ENCODE measurements at places on chromosomes 1 and 21.

GRCh38 chr1:119959268-119960220 is 63.2 kb upstream of the ADAM30 start:
- DNase-seq = no peak

GRCh38 chr21:15010645-15011044 is 54.2 kb downstream of the NRIP1 start:
- DNase-seq = no peak

- no peak for DNase-seq
Observed at GRCh38 chr1:155003227-155003765, 694 bp downstream of the ZBTB7B start.

GRCh38 chr21:44353191-44353970 is at the start of gene TRPM2:
Gene TRPM2 (plus strand): TSS chr21:44353621. CDS start chr21:44353701, 80 bp downstream.
- DNase-seq = no peak

GRCh38 chr1:1419813-1420653 is 1.0 kb downstream of the ANKRD65 start:
- DNase-seq = no peak

DNA sequence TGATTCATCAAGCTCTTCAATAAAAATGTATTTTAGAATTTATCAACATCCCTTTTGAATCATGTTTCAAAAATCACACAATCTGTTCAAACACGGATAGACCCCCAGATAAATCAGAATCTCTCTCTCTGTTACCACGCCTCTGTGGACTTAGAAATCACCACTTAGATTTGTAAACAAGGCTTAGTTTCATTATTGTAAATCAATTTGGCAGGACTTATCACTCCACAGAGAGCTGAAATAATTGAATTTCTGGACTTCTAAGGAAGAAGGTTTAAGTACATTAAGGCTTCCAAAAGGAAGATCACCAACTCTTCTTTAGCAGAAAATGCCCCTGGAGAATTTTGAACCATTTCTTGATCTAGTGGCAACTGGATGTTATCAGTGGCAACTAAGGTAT is 100.4 kb downstream of the APP start:
- DNase-seq = no peak

- no peak for DNase-seq
Observed at GRCh38 chr1:235997049-235997448, 67.8 kb downstream of the NID1 start.

DNA sequence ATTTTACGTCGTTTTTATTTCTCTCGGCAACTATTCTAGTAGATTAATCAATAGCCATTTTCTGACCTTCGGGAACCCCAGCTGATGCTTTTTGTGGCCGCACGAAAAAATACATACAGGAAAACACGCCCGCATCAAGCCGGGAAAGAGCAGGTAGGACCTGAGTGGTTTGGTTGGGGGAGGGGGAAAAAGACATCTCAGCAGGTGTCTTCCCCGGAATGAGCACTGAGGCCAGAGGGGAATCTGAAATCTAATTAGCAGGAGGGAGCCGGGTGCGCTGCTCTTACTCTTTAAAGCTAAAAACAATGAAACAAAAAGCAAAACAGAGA is 618 bp upstream of the FOXD3 start:
- DNase-seq = no peak

DNA sequence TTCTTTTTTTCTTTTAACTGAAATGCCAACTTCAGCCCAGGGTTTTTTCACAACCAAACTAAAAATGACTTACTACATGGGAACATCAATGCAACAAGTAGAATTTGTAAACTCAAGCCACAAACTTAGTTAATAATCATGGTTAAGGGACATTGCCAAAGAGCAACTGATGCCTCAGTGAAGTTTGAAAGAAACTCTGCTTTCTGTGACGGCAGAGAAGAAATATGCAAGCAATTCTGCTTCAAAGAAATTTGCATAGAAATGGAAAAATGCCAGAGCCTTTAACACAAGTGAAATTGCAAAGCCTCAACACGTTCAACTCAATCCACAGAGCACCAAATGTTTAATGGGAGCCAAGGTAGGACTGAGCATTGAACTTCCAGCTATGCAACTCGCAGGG is 5.0 kb upstream of the CHD5 start:
- no peak for DNase-seq

DNA sequence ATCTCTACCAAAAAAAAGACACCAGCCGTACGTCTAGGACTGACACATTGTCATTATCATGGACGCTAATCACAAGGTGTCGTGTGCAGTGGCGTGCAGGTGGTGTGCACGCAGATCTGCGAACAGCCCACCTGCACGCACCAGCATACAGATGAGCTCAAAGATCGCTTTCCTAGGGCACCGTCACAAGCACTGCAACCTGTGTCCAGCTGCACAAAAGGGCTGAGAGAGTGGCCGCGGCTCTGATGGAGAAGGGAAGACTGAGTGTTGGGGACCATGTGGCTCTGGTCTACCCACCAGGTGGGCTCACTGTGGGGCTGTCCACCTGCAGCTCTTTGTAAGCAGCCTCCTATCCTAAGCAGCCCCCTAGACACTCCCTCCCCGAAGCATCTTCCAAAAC is 50.9 kb downstream of the S100B start:
- DNase-seq = no peak

DNA sequence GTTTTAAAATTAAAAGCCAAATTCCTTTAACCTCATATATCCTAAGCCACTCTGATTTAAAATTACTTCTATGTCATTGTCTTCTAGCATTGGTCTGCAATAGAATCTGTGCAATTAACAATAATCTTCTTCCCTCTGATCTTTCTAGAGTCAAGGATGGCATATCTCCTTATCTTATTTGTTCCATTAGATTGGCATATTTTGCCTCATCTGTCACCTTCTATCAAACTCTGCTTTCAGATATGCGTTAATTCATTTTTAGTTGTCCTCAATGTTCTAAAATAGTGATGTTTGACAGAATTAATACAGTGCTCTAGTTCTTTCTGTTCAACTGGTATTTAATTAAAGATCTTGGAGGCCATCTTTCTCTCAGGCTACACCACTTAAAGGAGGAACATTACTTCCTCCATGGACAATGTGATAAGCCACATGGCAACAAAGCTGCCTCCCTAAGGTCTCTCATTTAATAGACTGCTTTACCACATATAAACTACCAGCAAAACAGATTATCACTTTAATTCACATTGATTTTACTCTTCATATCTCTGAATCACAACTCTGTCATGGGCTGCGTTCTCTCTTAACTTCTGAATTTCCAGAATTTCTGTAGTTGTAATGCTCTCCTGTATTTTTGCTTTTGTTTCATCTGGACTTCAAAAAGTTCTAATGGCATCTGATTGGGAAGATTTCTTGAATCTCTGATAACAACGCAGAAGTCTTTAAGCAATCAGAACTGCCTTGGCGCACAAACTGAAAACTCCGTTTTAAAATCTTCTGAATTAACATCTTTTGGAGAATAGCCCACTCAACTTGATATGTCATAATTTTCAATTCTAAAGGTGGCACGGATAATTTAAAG is 2.8 kb downstream of the NRIP1 start:
- no peak for DNase-seq

GRCh38 chr1:70993798-70994197 is 53.8 kb downstream of the PTGER3 start:
- no peak for DNase-seq

DNA sequence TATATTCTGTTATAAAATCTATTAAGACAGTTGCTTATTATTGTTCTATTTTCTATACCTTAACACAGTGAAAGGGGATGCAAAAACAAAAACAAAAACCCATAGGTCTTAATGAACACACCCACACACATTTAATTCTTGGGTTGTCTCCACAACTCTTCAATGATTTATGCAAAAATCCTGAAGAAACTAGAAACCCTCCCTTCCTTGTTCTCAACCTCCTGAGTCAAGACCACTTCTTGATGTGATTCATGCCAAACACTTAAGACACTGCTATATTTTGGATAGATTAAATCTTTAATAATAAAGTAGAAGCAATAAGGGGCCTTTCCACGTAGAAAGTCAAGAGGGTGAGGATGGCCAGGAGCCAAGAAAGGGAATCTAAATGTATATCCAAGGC is 23.4 kb downstream of the SCAF4 start:
- DNase-seq = no peak

GRCh38 chr1:225201447-225201846 is 226.4 kb downstream of the LBR start:
- no peak for DNase-seq

DNA sequence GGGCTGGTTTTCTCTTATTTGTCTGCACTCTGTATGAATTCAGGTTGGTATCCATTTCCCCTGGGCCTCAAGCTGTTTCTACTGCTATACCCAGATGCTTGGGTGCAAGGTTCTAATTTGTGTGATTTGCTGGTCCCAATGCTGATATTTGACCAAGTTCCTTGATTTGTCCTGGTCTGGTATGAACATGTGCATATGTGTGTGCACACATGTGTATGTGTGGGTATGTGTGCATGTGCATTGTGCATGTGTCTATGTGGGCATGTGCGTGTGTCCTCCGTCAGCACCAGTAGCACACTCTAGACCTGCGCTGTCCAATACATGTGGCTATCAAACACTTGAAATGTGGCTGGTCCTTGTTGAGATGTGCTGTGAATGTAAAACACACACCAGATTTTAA is 102.4 kb upstream of the TSPAN2 start:
- no peak for DNase-seq

GRCh38 chr1:202682477-202682876 is 27.8 kb downstream of the SYT2 start:
- DNase-seq = no peak

GRCh38 chr1:154955039-154955717 is 721 bp downstream of the PBXIP1 start:
- DNase-seq = peak; percentile 83

- no peak for DNase-seq
Observed at GRCh38 chr1:109371341-109371739, 26.4 kb downstream of the SORT1 start.

GRCh38 chr1:21608798-21609197 is 60.4 kb downstream of the RAP1GAP start:
- no peak for DNase-seq

DNA sequence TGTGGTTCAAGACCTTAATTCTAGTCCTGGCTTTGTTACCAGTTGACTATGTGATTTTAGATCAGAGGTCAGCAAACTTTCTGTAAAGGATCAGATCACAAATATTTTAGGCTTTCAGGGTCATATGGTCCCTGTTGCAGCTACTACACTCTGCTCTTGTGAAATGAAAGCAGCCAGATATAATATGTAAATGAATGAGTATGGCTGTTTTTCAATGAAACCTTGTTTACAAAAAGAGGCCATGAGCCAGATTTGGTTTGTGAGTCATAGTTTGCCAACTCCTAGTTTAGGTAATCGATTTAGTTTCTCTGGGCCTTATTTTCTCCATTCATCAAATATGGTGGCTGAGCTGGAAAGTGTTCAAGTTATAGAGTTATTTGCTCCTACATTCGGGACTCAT is 346.7 kb downstream of the NUF2 start:
- no peak for DNase-seq

- DNase-seq = no peak
Observed at GRCh38 chr1:30036666-30037065, 686.7 kb downstream of the MATN1 start.

DNA sequence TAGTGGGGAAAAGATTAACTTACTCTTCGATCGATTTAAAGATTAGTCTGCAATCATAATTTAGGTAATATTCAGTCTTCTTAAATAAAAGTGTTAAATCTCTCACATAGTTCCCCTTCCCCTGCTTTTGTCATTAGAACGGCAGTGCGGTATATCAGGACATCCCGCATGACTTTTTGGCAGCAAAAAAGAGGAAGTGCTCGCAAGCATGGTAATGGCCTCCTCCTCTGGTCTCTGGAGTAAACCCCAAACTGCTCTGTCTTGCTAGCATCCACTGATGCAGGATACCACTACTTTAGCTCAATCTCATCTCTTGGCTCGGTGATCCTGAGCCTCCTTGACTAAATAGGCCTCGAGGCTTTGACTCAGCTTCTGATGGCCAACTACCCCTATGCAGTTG is 78.7 kb upstream of the VAV3 start:
- DNase-seq = no peak

- peak; percentile 67 for DNase-seq
Observed at GRCh38 chr1:1614204-1614953, 921 bp upstream of the MIB2 start.

GRCh38 chr21:45154511-45155508 is 80.4 kb downstream of the ADARB1 start:
- no peak for DNase-seq

DNA sequence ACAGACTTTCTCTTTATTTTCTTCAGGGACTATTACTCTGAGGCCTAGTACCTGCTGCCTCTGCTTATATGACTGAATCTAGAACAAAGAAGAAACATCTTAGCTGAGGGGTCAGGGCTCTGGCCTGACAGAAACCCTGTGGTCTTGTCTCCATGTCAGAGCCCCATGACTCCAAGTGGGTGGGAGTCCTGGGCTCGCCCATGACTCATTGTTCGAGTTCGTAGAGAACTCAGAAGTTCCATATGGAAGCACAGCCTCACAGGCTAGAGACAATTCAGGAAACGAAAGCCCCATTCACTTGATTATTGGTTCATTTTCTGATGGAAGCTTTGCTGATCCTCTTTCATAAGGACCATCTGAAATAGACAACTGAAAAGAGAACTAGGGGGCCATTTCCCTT is 73.2 kb downstream of the CD58 start:
- no peak for DNase-seq

DNA sequence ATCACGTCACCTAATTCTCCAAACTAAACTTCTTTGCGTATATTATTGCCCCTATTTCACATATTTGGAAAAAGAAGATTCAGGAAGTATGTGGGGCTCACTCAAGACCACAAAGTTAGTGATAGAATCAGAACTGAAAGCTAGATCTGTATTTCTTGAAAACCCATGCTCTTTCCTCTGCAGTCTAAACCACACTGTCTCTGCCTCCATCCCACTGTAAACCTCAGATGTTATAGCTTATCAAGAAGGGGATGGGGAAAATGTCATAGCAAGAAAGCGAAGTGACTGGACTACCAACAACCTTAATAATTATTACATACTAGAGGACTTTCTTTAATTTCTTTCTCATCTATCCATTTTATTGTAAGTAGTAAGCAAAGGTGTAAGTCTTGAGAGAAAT is 257.7 kb upstream of the SGIP1 start:
- DNase-seq = no peak

GRCh38 chr1:2783435-2784397 is 17.8 kb downstream of the TTC34 start:
- no peak for DNase-seq

GRCh38 chr1:161096530-161096929 is 1.6 kb upstream of the KLHDC9 start:
- DNase-seq = no peak

DNA sequence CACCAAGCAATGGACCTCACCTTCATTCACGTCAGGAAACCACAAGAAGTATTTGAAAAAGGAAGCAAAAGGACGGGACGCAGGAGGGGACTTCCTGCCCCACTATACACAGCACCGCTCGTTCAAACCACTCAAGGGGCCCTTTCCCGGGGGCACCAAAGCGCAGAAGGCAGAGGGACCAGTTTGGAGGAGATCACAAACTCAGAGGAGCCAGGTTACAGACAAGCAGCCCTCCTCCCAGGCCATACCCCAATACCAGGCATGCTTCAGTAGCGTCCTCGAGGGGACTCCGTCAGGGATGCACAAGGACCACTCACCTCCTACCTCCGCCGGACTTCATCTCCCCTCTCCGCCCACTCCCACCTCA is 685 bp downstream of the CRTC2 start:
- DNase-seq = peak; percentile 81

GRCh38 chr1:89989799-89990198 is 5.1 kb upstream of the ZNF326 start:
- DNase-seq = no peak
